ENCODE measurements at places on chromosomes 13 and 19.

- DNase-seq = peak; percentile 79
Measured at GRCh38 chr19:39765091-39766076, 13.3 kb upstream of the LEUTX start.

GRCh38 chr13:113013303-113013702 is 44.3 kb downstream of the MCF2L start:
- no peak for DNase-seq

GRCh38 chr19:4359627-4360000 is 16.3 kb downstream of the MPND start:
- no peak for DNase-seq

- DNase-seq = peak; percentile 69
Measured at GRCh38 chr19:50639121-50640112, at the start of gene SYT3. SYT3 (minus strand) TSS chr19:50639881; CDS start chr19:50637411, 2,470 bp downstream.

- DNase-seq = no peak
Measured at GRCh38 chr13:22883956-22884355, 296.8 kb upstream of the SGCG start.

DNA sequence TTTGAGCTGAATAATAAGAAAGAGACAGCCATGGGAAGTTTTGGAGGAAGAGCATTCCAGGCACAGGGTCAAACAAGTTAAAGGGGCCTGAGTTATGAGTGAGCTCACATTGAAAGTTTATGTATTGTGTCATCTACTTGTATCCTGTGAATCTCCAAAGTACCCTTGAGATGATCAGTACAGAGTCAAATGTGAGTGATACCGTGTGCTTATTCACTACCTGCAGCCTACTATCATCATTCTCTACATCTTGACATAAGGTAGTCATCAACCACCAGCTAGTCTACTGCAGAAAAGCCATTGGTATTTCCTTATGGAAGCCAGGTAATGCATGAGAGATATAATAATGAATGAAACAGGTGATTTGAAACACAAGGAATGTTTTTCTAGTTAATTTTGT is 3.0 kb upstream of the KCTD12 start:
- DNase-seq = no peak

DNA sequence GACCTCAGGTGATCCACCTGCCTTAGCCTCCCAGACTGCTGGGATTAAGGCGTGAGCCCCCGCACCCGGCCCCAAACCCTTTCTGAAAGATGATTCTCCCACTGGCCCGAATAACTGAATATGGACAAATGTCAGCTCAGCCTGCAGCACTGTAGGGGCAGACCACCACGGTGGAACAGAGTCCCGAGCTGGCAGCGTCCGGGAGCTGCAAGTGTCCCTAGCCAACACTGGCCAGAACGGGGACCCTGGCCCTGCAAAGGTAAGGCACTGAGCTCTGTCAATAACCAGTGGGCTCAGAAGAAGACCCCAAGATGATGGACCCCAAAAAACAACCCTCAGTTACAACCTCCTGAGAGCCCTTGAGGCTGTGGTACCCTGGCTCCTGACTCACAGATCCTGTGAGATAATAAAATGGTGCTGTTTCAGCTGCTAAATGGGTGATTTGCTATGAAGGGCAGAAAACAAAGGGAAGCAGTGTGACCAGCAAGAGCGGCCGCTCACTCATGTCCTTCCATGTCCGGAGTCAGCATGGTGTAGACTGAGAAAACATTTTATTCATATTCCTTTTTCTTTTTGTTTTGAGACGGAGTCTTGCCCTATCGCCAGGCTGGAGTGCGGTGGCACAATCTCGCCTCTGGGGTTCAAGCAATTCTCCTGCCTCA is 1.6 kb downstream of the LSM7 start:
- DNase-seq = no peak

DNA sequence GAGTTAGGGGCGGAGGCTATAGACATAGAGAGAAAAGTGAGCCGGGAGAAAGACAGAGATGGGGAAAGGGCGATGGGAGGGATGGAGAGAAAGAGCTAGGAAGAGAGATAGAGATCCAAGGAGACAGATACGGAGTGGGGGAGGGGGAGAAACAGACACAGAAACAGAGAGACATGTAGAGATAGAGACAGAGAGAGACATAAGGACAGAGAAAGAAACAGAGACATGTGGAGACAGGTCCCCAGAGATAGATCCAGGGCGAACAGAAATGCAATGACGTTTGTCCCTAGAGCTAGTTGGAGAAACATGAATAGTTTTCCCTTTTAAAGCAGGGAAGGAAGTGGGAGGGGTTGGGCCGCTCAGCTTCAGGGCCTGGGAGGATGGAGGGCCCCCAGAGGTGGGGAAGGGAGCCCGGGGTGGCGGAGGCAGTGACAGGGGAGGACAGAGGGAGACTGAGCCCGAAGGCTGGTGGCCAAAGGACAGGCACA is 4.6 kb downstream of the PPP1R14A start:
- no peak for DNase-seq

GRCh38 chr19:13521066-13521465 is 14.8 kb upstream of the CACNA1A start:
- DNase-seq = no peak

- no peak for DNase-seq
Measured at GRCh38 chr19:35890113-35890650, 10.2 kb downstream of the NFKBID start.

- no peak for DNase-seq
Measured at GRCh38 chr19:49094505-49095482, 9.5 kb downstream of the SNRNP70 start.

DNA sequence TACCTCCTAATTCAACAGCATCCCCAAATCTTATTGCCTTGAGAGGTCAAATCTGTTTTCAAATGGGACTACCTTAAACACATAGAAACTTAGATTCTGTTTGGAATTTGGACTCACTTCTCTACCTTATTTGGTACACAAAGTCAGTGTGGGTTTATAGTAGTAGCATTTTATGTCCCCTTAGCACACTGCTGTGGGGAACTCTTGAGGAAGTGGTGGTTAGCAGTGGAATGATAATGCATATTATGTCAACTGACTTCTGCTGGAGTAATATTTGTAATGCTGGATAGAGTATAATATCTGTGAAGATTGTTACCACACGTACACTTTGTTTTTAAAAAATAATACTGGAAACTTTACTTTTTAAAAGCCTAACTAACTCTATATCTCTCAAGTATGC is 386.3 kb downstream of the NDFIP2 start:
- DNase-seq = no peak

- no peak for DNase-seq
Measured at GRCh38 chr13:99376132-99376531, 68.9 kb upstream of the GPR183 start.

DNA sequence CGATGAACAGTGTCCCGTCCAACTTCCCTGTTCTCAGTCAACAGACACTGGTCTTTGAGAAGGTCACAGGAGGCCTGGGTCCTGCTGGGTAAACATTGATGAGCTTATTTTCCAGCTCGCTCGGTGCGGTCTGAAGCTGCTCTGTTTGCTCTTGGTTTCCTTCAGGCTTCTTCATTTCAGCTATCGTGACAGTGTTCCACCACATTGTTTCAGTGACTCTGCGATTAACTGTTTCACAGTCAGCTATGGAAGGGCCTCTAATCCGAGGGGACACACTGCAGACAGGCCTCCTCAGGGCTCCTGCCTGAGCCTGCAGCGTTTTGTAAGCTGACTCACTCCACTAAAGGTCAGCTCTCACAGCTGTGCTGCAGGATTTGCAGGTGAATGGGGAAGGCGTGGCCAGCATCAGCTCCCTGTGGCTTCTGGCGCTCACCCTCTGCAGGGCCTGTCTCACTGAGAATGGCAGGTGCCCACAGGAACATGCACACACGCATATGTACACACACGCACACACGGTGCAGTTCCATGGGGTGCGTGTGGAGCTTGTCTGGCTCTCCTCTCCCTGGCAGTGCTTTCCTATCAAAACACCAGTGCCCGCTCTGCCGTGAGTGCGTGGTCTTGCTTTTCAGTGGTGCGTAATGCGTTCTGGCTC is 62.9 kb upstream of the MCF2L start:
- no peak for DNase-seq

- no peak for DNase-seq
Measured at GRCh38 chr19:17843292-17843827, 4.4 kb downstream of the JAK3 start.

GRCh38 chr19:2491130-2491801 is 15.3 kb downstream of the GADD45B start:
- no peak for DNase-seq

GRCh38 chr19:3950871-3951861 is 18.3 kb downstream of the NMRK2 start:
- DNase-seq = no peak

GRCh38 chr19:6288737-6289136 is 9.0 kb upstream of the MLLT1 start:
- no peak for DNase-seq

DNA sequence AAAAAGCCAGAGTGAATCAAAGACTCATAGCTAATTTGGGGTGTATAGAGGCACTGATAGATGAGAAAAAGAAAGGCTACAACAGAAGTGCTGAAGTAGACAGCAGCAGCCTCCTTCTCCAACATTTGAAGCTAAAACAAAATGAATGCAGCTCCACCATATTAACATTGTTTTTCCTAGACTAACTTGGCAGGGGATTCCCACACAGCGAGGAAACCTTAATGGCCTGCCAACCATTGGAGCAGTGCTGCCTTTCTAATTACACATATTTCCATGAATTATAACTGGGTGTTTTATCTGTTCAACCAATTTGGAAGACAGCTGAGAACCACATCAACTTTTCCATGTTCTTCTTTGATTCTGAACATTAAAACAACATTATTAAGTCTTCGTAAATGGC is 478.6 kb downstream of the LIG4 start:
- DNase-seq = no peak

Data from activated CD4-positive, alpha-beta T cell treated with anti-CD3 and anti-CD28 coated beads, Interleukin-2, amount 10 ng/mL, durations not matched to agents 24 days and 14 days (primary cell).